ENCODE measurements at places on chromosomes 12 and 14. TPM values are rescaled to one million over a fixed set of nuclear protein-coding genes. Genes with fewer than 3 reads are reported as not detected.

PAPOLA gene
- 86.2 TPM for total RNA-seq

TSPAN8 gene
- not detected for total RNA-seq

DLGAP5 gene
- total RNA-seq, result 67.7 TPM

SYT10 gene
- not detected for total RNA-seq

SAV1 gene
- total RNA-seq, result 28.4 TPM

ARMH4 gene
- total RNA-seq, result not detected

INHBC gene
- total RNA-seq, result 0.18 TPM

REP15 gene
- total RNA-seq, result 0.94 TPM

ASB2 gene
- 14.9 TPM for total RNA-seq

FITM1 gene
- not detected for total RNA-seq

NFE2 gene
- not detected for total RNA-seq

CRADD gene
- 18.8 TPM for total RNA-seq

AMIGO2 gene
- 19.0 TPM for total RNA-seq

LMNTD1 gene
- total RNA-seq, result 1.9 TPM

MBD6 gene
- 63.3 TPM for total RNA-seq

SDR9C7 gene
- total RNA-seq, result not detected

TAS2R7 gene
- total RNA-seq, result not detected

KRT76 gene
- 0.21 TPM for total RNA-seq

TSPAN11 gene
- total RNA-seq, result 2.2 TPM

RPGRIP1 gene
- not detected for total RNA-seq

LPAR5 gene
- total RNA-seq, result not detected

SERPINA9 gene
- not detected for total RNA-seq

CLBA1 gene
- 3.8 TPM for total RNA-seq

CIT gene
- 33.7 TPM for total RNA-seq

KRT72 gene
- not detected for total RNA-seq

TSHR gene
- not detected for total RNA-seq

OAS2 gene
- total RNA-seq, result 0.26 TPM

SPIC gene
- total RNA-seq, result not detected

NKX2-1 gene
- total RNA-seq, result not detected

LRTM2 gene
- not detected for total RNA-seq

NPFF gene
- not detected for total RNA-seq

ACSS3 gene
- 0.28 TPM for total RNA-seq

SLC2A13 gene
- total RNA-seq, result 1.6 TPM

PPFIA2 gene
- total RNA-seq, result 0.47 TPM

IAPP gene
- not detected for total RNA-seq

GRIP1 gene
- 3.5 TPM for total RNA-seq

Measured in SJSA1 (cell line).